ENCODE measurements at places on chromosomes 4 and X.

GRCh38 chr4:143230683-143231082 is 46.0 kb downstream of the USP38 start:
- DNase-seq, result no peak

- no peak for DNase-seq
Measured at GRCh38 chr4:72136429-72136828, 104.6 kb downstream of the NPFFR2 start.

DNA sequence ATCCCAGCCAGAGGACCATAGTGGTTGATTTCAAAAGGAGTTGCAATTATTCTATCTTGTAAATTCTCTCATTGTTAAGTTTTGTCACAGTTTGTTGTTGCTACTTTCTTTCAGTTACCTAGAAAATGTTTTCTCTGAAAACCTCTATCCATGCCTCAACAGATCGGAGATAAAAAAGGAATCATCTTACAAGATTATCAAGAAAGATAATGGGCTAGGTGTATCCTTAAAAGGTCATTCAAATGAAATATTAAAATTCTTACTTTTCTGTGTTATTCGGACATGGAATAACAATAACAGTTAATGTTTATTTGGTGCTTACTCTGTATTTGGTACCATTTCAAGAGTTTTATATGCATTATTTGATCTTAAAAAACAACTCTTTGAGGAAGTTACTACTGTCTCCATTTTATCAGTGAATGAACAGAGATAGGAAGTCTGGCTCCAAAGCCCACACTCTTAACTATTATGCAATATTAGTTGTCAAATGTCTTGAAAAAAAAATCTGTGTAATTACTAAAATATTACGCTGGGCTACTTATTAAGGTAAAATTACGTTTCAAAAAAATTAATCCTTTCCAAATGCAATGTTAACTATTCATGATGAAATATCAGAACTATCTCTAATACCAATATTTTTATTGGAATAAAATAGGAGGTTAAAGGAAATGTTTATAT is 97.5 kb downstream of the SNCA start:
- no peak for DNase-seq

DNA sequence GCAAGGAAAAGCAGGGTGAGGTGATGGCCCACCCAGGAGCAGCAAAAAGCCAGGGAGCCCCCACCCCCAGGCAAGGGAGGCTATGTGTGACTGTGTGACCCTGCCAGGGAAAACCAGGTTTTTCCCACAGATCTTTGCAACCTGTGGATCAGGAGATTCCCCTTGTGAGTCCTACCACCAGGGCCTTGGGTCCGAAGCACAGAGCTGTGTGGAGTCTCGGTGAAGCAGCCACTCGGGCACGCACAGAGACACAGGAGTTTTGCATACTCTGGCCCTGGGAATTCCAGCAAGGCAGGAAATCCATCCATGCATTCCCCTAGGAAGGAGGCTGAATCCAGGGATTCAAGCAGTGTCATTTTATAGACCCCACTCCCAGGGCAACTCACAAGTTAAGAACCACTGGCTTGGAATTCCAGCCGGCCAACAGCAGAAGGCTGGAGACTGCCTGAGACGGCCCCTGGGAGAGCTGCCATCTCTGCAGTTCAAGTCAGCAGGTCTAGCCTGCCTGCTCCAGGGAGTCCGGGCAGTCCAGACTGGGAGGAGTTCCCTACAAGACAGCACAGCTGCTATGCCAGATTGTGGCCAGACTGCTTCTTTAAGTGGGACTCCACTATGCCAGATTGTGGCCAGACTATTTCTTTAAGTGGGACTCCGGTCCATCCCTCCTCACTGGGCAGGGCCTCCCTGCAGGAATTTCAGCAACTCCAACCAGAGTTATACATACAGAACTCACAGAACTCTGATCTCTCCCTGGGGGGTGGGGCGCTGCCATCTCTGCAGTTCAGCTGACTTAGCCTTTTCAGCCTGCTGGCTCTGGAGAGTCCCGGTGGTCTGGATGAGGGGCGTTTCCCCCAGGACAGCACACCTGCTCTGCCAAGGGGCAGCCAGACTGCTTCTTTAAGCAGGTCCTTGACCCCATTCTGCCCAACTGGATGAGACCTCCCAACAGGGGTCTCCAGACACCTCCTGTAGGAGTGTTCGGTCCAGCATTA is 85.1 kb upstream of the ADAD1 start:
- no peak for DNase-seq

- DNase-seq, result no peak
Measured at GRCh38 chr4:139581096-139581495, 25.1 kb upstream of the SETD7 start.

DNA sequence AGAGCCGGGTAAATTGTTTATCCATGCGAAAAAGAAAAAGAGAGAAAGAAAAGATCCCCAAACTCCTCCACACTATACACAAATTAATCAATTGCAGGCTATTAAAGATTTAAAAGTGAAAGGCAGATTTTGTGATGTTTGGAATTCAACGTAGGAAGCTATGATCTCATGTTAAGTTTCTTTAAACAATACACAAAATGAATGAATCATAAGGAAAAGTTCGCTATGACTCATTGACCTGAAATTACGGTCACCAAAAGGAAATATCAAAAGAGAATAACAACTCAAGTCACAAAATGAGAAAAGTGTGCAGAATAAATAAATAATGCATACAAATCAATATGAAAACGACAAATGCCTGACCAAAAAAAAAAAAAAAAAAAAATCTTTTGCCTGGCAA is 28.6 kb downstream of the CLNK start:
- DNase-seq, result no peak

GRCh38 chrX:148535639-148536038 is 35.2 kb downstream of the AFF2 start:
- no peak for DNase-seq

DNA sequence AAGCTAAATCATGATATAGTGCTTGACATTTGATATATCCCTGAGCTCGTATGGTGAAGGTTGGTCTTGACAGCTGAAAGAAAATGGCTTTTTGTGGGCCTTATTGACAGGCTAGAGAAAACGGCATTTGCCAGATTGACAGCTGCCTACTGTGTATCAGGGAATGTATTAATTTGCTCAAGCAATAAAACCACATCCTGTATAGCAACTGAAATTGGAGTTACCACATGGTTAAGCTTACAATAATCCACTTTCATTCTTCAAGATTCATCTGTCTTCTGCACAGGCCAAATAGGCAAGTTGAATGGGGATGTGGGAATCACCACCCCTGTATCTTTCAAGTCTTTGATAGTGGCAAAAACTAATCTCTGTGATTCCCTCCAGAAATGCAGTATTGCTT is 76.2 kb upstream of the IL2 start:
- DNase-seq, result no peak

DNA sequence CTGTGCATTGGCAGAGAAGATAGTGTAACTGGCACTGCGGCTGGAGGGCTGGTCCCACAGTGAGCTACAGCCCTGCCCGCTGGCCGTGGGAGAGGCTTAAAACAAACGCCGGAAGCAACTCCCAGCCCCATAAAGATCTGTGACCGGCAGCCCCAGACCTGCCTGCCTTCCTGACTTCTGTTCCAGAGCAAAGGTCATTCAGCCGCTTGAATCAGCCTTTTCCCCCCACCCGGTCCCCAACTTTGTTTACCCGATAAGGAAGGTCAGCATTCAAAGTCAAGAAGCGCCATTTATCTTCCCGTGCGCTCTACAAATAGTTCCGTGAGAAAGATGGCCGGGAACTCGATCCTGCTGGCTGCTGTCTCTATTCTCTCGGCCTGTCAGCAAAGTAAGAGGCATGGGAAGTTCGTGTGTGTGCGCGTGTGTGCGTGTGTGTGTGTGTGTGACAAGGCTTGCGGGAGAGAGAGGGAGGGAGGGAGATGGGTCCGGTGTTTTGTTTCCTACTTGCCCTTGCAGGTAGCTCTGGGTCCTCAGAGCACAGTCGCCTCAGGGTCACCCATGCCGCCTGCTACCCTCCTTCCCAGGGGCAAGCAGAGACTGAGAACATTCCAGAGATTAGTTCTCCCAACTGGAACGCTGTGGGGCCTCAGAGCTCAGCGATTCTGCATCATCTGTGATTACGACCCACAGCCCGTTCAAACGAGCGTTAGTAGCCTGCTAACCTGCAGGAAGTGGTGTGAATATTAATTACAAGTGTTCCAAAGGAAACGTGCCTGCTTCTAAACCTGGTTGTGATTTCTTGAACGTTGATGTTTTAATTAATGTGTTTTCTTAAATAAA is at the start of gene MGST2:
TSS of gene MGST2 (plus strand) at position 130 of the 840 bp plus-strand sequence. CDS start at position 331, 201 bp downstream.
- DNase-seq, result no peak

- DNase-seq, result no peak
Measured at GRCh38 chr4:153471698-153472093, 5.5 kb downstream of the TMEM131L start.

DNA sequence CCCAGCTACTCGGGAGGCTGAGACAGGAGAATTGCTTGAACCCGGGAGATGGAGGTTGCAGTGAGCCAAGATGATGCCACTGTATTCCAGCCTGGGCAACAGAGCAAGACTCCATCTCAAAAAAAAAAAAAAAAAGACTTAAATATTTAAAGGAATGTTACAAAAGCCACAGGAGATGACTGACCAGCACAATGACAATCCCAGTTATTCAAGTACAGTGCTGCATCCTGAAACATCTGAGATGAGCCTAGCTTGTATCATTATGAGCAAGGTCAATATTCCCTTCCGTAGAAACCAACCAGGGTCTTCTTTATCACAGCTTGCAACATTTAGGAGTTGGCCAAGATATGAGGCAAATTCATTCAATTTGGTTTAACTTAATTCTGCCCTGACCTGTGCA is 38.6 kb downstream of the LNX1 start:
- DNase-seq, result no peak

- no peak for DNase-seq
Measured at GRCh38 chr4:42280327-42281095, 116.8 kb upstream of the SHISA3 start.

Data from cortex of kidney (tissue), 1 donor.